NCI-H1436 treated with DMSO at 0.1 percent for 48 hours (cell line): ENCODE measurements at places on chromosomes 6 and 20.

- DNase-seq, result no peak
Measured at GRCh38 chr6:105626295-105627158, 223.6 kb upstream of the PREP start.

- no peak for DNase-seq
Measured at GRCh38 chr6:76416821-76417605, 344.6 kb upstream of the IMPG1 start.

- DNase-seq, result no peak
Measured at GRCh38 chr6:136773473-136773796, 18.8 kb downstream of the MAP3K5 start.

DNA sequence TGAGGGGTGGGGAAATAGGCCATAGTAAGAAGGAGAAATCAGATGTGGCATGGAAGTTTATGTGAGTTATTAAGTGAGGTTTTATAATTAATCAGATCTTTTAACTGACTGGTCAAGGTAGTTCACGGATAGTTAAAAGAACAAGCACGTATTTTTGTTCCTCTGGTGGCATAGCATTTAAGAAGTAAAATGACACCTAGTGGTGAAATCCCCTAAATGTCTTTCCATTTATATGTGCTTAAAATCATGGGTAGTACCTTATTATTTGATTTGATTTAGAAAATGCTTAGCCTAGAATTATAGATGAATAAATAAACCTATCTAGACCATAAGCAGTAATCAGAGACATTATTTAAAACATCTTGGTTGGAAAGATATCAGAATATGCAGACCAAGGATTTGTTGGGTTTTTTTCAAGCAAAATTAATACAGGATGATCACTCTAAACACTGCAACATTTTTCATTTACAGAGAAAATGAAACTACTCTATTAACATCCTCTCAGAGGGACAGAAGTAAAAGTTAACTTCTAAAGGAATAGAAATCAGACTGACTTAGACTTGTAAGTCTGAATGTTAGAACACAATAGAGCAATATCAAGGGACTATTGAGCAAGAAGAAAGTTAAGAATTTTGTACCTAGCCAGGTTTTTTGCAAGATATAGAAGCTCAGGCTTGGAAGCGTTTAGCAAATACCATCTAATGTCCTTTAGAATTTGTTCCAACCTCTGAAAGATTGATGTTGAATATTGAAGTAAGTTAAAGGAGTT lies 81.1 kb downstream of the STXBP5 start:
- peak; percentile 13 for DNase-seq

- no peak for DNase-seq
Measured at GRCh38 chr6:89047473-89047872, 33.1 kb upstream of the PNRC1 start.

DNA sequence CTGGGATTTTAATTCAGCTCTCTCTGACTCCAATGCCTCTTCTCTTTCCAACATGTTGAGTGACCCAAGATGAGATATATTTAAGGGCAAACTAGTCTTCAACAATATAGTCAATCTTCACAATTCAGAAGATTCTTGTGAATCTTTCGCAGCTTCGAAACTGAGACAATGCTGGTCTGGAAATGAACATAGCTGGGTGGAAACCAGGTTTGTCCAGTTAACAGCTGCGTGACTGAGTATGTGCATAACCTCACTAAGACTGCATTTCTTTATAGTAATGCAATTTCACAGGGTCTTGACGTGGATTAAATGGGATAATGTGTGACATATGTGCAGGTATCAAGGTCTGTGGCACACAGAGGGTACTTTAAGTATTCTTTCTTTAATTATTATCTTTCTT lies 18.9 kb downstream of the PTPRT start:
- no peak for DNase-seq

- no peak for DNase-seq
Measured at GRCh38 chr6:2852514-2852855, 10.8 kb upstream of the SERPINB1 start.

- DNase-seq, result no peak
Measured at GRCh38 chr20:49276961-49277785, 684 bp downstream of the ZNFX1 start.

GRCh38 chr6:8131265-8131897 lies 29.0 kb upstream of the EEF1E1 start:
- DNase-seq, result no peak

- DNase-seq, result no peak
Measured at GRCh38 chr6:159325476-159325875, 156.3 kb downstream of the FNDC1 start.

GRCh38 chr6:109769213-109769612 lies 78.1 kb downstream of the FIG4 start:
- DNase-seq, result no peak

DNA sequence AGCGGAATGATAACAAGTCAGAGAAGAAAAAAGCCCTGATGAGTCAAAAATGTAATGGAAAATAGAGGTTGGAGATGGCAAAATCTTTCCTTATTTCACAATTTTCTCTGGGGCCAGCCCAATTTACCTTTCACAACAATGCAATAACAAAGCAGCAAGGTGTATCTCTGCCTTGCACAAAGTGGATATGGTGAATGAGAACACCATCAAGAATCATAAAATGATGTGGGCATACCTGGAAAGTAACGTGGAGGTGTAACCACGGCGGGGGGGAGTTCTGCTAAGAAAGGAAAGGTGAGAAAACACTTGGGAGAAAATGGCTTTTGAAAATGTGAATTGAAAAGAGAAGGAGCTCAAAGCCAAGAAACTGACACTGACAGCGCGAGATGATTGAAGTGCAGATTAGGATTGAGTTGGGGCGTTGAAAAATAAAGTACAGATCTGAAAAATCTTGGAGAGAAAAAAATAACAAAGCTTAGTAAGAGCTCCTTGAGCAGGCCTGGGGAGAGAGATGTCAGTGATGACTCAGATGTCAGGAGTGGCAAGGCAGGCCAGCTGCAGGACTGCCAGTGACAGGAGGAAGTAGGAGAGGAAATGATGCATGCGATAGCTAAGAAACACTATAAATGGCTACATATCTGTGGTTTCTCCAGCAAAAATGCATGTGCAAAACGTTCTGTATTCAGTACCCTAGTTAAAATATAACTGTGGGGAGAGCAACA lies 26.2 kb downstream of the ARHGAP18 start:
- no peak for DNase-seq

- no peak for DNase-seq
Measured at GRCh38 chr6:36722879-36723278, 25.3 kb downstream of the RAB44 start.

DNA sequence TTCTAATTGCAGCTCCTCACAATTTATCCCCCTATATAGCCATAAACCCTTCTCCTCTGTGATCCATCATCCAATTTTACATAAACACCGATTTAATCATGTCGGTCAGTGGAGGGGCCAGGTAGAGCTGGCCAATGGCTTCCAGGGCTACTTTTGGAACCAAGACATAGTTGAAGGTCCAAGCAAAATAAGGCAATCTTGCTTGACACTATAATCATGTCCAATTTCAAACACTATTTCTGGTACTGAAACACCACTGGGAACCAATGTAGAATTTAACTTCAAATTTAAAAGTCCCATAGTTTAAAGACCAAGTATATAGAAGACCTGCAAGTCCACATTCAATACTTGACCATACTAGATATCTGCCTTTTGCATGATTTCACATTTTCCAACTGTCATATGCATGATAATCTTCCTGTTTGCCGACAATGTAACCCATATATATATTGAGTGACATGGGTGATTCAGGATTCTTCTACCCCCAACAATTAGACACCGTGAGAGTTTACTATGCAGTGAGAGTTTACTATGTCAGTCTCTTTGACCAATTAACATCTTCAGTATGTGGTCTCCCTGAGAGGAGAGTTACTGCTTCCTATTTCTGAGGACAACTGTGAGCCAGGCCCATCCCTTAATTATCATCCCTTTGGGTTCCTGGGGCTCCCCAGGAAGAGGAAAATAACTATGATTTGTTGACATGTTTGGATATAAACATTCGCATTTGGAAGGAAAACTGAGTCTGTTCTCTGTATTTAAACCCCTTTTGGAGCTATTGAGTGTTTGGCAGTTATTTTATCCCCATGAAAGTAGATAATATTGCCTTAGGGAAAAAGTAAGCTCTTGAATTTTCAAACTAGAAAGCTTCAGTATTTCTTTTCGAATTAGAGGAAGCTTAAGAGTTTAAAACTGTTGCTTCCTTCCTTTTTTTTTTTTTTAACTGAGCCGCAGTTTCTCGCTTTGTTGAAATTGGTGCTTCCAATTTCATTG lies 31.8 kb downstream of the SAMD3 start:
- DNase-seq, result no peak

DNA sequence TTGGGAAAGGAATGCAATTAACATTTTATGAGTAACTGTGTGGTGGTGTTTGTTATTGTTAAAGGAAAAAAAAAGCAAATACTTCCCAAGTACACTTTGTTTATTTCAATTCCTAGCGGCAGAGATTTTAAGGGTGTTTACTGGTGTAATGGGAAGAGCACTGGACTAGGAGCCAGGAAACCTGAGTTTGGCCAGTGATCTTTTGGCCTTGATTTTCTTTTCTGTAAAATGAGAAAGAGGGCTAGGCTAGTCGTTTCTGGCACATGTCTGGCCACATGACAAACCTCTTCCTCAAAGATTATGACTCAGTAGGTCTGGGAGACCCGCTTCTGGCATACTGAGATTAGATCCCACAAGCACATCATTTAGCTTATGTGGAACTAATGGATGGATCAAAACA lies 428.1 kb upstream of the NOX3 start:
- DNase-seq, result no peak

GRCh38 chr6:161246725-161247124 lies 27.1 kb downstream of the AGPAT4 start:
- DNase-seq, result no peak

DNA sequence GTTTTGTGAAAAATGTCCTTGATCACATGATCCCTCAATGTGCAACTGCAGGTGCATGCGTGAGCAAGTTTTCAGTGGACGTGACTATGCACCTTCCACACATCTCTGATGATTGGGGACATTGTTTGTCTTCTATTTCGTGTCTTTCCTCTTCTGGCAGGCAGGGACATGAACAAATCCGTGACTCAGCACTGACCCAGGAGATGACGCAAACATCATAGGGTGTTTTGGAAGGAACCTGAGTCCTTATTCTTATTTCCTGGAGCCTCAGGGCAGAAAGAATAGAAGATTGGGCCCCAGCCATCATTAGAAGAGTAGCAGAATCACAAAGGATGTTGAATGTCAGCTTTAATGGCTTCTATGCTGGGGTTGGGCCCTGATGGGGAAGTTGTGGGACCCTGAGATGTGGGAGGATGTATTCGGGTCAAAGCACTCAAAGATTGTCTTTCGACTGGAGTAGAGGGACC lies 11.9 kb upstream of the SIRPD start:
- no peak for DNase-seq

DNA sequence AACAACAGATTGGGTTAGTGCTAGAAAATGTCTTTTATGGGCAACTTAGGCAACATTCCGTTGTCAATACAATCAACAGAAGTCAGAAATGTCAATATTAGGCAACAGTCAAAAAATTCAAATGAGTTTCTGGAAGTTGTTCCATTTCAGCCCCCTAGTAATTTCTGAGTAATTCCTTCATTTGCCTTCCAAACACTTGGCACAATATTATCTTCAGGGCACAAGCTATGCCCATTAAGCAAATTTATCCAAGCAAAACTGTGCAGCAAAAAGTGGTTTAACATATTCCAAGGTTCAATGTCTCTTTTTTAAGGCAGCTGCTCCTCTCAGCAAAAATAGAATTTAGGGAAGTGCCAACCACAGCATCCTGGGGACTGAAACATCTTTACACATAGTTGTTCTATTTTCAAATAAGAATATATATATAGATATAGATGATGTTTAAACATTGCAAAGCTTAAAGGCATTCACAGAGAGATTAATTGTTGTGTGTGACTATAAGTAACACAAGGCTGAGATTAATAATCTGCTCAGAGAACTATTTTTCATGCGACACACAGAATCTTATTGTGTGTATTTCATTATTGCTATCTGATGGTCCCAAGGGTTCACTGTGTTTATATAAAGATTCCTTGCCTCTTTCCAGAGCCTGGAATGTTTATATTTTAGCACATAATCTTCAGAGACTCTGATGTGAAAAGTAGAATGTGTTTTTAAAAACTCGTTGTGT lies 75.2 kb upstream of the ADTRP start:
- DNase-seq, result no peak

DNA sequence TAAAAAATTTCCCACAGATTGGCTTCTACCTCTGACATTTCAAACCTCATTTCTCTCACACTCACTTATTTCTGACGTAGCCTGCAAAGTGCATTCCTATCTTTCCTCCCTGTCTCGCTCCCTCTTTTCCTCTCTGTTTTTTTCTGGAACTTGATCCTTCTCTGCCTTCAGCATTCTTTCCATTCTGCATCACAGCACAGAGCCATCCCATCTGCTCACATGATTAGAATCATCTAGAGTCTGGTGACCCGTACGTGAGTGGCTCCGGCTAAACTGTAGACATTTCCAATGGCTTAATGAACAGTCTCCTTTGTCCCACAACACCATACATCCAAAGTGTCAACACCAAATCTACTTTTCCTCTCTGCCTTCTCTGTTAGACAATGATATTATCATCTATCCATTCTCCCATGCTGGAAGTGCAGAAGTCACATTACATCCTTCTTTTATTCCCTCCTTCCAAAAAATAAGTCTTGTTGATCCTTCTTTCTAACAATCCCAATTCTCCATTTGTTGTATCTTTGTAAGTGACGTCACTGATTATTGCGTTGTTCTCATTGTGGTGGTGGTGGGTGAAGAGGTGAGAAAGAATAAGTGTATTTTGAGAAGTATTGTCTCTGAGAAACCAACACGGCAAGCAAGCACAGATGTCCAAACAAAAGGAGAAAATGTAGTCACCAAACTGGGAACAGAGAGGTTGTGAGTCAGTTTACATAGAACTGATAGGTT lies 41.6 kb downstream of the OPRM1 start:
- DNase-seq, result no peak

GRCh38 chr6:130524552-130524951 lies 158.7 kb downstream of the TMEM200A start:
- no peak for DNase-seq

DNA sequence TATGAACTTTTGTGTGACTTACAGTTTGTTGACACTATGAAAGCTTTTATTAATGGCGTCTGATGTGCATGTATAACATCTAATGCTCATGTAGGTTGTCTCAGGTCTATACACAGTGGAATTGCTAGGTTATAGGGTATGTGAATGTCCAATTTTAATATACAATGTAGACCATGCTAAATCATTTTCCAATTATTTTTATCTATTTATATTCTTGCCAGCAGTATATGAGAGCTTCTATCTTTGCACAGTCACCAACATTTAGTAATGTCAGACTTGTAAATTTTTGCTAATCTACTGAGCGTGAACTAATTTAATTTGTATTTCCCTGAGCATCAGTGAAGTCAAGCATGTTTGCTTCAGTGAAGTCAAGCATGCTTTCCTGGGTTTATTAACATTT lies 64.4 kb downstream of the TPD52L1 start:
- DNase-seq, result no peak

GRCh38 chr6:148517470-148517869 lies 174.8 kb downstream of the SASH1 start:
- no peak for DNase-seq

DNA sequence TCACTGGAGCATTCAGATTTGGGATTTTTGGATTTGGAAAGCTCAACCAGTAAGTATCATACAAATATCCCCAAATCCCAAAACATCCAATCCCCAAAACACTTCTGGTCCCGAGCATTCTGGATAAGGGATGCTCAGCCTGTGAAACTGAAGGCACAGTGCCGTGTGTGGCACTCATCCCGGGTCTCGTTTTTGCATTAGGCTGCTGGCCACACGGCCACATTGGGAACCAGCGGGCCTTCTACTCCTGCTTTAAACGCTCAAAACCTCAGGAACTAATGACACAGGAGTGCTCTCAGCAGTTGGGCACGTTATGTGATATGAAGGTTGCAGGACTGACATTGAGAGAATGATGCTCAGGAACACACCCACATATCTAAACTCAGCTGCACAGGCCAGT lies 35.6 kb downstream of the PSMG4 start:
- DNase-seq, result no peak
